ENCODE measurements at places on chromosomes 5 and 9.

- DNase-seq = no peak
These were observed 60.9 kb upstream of the GDNF start for GRCh38 chr5:37900692-37901091.

DNA sequence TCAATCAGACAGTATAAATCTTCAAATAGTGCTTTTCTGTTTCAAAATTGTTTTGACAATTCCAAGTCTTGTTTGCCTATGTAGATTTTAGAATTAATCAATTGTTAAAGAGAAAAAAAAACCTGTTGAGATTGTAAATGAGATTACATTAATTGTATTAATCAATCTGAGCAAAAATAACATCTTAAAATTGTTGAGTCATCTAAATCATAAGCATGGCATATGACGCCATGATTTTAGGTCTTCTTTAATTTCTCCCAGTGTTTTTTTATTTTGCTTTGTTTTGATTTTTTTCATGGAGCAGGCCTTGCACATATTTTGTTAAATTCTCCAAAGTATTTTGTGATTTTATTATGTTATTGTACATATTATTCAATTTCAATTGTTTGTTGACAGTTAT is 988.0 kb upstream of the SEMA6A start:
- DNase-seq = no peak

GRCh38 chr5:161265006-161265405 is 281.5 kb downstream of the GABRB2 start:
- no peak for DNase-seq

GRCh38 chr5:5340206-5340729 is 82.2 kb upstream of the ICE1 start:
- DNase-seq = no peak

- DNase-seq = no peak
These were observed 83.7 kb upstream of the ORM1 start for GRCh38 chr9:114238891-114239875.

GRCh38 chr9:131330814-131331600 is 41.5 kb downstream of the PLPP7 start:
- no peak for DNase-seq

- DNase-seq = no peak
These were observed 267.7 kb downstream of the GADD45G start for GRCh38 chr9:89872426-89872912.

DNA sequence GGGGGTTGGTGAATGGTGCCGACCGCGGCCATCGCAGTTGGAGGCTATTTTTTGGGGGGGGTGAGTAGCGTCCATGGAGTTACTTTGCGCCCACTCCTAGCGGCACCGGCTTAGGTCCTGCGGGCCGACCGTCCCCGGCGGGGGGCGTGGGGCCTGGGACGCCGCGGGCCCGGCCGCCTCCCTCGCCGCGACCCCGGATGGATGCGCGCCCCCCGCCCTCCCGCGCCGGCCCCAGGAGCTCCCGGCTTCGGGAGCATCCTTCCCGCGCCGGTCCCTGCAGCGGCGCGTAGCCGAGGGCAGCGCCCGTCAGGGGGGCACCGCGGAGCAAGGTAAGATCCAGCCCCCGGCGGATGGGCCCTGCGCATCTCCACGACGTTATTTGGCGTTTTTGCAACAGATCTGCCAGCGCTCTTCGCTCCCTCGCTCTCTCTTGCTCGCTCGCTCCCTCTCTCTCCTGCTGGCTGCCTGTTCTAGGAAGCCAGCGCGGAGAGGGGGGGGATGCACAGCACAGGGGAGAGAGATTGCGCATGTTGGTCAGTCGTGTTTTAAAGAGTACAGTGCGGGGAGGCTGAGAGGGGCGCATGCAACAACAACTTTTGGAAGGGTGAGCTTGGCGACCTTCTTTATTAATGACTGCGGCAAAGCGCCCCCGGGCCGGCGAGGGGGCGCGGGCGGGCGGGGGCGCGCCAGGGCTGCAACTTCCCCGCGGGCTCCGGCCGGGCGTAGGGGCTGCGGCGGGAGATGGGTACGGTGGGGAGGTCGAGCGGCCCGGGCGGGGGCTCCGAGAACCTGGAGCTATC is 413 bp downstream of the JADE2 start:
- peak; percentile 58 for DNase-seq

DNA sequence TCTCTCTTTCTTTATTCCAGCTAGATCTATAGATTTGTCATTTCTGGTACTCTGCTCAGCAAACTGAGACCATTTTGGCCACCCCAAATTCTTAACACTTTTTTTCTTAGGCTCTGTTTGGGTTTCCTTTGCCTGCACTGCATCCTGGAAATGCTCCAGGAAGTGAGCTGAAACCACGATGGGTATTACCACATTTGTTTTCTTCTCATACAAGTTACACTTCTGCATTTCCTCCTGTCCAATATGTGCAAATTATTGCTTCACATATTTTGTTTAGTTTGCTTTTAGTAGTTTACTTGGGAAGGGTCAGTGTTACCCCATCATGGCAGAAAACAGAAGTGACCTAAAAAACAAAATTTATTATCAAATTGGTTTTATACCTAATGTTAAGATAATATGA is 498.6 kb upstream of the GRIN3A start:
- no peak for DNase-seq

DNA sequence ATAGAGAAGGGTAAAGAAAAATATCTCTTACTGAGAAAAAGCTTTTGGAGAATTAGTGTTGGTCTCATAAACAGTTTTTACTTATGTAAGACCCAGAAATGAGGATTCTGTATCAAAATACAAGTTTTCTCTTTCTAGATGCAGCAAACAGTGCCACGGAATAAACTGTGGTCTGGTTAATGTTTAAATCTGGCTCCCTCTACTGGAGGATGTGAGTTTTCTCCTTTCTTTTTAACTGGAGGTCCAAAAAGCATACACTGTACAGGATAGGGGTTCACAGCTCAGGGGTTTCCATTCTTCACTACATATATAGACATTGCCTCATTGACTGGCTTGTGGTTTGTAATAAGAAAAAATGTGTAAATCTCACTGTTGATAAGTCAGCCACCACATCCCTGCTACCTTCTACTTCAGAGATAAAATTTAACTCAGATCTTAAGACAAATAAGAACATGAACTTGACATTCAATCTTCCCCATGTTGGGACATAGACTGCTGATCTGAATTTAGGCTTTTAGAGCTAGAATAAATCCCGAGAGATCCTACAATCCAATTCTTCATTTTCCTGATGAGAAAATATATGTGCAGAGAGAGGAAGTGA is 98.9 kb downstream of the CFAP95 start:
- no peak for DNase-seq

- DNase-seq = no peak
These were observed 157.0 kb downstream of the RGS3 start for GRCh38 chr9:113620377-113621161.

DNA sequence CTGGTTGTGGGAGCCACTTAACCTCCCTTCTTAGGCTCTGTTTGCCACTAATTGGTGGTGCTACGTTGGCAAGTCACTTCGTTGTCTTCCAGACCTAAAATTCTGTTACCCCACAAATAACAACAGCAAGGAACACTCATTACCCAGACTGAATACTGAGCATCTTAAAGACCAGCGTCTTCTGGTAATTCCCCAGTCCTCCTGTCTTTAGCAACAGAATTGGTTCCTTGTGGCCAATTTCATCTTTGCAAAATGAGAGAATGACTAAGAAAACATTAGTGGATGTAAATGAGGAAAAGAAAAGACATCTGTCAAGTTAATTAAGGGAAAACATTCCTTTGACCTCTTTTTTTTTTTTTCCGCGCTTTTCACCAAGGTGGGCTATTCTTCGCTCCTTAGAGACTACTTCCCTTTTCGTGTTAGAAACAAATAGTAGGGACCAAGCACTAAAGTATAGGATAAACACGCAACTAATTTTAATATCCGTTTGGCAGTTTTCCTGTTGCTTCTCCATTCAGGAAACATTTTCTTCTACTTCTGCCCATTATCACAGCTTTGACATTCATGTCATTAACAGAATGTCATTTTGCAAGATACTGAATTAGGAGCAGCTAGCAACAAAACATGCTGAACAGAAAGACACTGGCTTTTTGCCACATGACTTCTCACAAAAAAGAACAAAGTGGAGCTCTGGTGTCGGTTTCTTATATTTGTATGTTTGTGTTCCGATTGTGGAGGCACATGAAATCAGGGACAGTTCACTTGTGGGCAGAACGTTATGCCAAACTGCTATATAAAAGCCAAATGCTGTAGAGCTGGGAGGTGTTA is 154.2 kb downstream of the CD180 start:
- DNase-seq = no peak

DNA sequence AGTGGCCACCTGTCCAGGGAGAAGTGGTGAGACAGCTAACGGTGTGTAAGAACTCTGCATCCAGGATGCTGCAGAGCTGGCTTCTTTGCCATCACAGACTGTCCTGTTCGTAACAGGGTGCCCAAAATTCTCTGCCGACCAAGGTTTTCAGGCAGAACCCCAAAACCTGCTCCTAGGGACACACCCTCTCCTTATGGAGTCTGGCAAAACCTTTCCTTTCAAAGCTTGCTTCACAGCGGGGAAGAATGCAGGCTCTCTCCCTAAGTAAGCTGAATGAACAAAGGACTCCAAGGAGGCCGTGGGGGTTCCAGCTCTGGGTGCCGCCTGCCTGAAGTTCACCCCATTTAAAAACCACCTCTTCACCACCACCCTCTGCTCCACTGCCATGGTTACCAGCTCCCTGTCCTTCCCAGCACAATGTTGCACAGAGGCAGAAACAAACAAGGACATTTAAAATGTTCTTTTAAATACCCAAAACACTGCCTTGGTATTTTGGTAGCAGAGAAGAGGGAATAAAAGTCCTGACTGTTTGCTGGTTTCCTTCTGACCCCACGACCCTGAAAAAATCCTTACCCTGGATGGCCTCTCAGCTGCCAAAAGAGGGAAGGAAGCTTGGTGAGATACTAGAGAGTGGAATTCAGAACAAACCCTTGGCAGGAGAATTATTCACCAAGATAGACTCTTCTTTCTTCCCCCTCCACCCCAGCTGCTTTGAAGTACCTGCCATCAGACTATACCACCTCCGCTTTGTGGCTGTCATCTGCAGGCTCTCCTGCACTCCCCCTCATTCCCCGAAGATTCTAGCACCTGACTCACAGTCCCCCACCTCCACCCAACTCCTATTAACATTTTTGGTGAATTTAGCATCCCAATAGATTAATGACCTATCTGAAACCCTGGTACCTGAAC is 7.1 kb upstream of the KLF9 start:
- peak; percentile 17 for DNase-seq

DNA sequence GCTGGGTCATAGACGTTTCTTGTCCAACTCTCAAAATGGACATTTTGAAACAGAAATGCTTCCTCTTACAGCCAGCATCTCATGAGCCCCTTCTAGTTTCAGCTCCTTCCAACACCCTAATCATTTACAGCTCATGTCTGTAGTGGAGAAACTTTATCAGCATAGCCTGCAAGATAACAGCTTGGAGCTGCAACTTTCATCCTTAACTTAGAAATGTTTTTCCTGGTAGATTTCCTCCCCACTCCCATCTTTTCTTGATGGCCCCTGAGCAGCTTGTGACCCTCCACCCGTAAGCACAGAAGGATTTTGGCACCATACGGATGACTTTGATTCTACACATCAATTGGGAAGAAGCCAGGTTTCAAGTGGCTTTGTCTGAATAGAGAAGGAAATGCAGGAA is 53.5 kb upstream of the TGFBR1 start:
- DNase-seq = no peak

- no peak for DNase-seq
These were observed 232.0 kb upstream of the ANKRD55 start for GRCh38 chr5:56464935-56465768.

DNA sequence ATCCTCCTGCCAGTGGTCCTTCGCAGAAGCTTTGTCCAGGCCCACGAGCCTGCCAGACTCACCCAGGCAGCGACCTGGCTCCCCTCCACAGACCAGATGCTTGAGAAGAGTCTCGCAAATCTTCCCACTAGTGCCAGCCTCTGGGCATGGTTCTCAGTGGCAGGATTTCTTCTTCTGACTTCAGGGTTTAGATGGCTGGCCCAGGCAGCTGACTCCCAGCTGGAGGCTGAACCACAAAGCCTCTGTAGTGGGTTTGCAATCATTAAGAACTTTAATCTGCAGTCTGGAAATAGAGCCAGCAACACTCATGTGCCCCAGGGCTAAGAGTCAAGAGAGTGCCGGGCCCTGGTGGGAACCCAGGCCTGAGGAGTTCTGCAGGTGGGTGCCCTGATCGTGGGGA is 90.6 kb upstream of the ICE1 start:
- no peak for DNase-seq

DNA sequence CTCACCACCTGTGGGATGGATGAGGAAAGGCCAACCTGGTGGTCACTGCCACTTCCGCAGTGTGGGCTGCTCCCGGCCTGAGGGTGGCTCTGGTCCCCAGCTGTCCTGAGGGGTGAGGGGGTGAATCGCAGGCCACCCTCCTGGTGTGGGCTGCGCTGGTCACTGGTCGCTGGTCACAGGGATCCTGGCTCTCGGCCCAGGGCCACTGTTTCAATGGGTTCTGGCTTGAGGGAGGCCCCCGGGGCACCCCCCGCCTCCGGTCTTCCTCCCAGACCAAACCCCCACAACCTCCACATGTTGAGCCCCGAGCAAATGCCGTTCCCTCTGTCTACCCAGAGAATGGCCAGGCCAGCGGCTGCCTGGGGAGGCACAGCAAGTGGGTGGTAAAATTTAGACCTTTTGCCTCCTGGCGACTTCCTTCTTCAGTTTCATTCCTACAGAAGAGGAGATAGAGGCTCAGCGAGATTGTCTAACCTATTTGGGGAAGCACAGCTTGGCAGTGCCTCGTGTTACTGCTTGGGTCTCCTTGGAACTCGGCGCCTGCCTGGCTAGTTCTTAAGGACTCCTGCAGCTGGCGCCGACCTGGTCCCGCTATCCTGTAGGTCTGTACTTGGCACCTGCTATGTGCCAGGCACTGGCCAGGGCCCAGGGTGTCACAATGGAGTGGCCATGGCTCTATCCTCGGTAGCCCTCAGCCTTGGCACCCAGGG is 48.2 kb downstream of the RXRA start:
- no peak for DNase-seq

DNA sequence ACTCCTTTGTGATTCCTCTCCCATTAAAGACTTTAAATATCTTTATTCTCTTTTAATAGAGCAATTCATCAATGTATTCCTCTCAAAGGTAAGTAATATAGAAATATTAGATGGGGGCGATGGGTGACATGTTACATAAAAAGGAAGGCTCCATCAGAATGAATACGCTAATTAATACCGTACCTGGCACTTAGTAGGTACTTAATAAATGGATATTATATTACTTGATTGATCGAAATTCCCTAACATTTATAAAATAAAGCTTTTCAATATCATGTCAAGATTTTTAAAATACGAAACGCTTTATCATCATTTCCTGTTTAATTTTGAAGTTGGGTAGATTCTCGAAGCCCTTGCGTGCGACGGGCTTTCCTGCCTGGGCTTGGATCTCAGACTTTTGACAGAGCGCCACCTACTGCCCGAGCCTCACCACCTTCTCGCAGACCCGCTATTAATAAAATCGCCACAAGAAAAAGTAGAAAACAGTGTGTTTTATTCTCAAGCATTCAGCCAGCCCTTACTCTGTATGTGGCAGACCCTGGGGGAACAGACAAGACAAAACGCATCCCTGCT is 99.4 kb downstream of the C5orf15 start:
- DNase-seq = peak; percentile 44

GRCh38 chr5:141351591-141351990 is 1.7 kb downstream of the PCDHGB1 start:
- no peak for DNase-seq

Measured in activated T-helper 1 cell treated with Interleukin-2 at 50 U/mL for 16 hours (primary cell).